ENCODE measurements at places on chromosomes 2 and 18.

DNA sequence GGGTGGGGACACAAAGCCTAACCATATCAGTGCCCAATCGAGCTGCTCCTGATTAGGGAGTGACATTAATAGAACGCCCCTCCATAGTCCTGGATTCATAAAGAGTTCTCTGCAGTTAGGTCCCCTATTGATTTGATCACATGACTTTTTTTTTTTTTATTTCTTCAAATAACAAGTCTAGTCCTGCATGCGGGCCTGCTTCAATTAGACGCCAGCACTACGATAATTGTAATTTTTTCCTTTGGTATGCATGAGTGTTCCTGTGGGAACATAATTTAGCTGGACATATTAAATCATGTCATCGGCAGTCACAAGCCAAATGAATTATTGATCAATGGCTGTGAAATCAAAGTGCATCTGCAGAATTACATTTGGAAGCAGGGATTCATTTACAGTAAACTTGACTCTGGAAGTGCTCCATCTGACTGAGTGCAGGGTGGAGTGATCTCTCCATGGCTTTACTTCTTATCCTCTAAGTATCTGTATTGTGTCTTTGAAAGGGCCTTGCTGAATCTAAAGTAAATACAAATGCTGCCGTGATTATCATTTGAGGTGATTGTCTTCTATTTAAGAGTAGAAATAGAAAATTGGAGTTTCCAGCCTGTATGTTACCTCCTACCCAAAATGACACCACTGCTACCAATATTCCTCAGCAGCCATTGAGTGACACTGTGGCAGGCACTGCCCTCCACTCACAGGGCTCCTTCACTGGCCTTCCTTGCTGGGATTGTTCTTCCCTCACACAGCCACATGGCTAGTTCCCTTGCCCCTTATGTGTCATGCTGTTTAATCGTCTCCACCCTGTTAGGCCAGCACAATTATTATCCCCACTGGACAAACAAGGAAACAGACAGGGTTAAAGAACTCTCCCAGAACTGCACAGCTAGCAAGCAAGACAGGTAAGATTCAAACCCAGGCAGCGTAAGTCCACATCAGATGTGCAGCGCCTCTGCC, 337.4 kb upstream of the ID2 start:
- no peak for DNase-seq

- no peak for DNase-seq
Observed at GRCh38 chr2:14872779-14873325, 240.3 kb downstream of the LRATD1 start.

DNA sequence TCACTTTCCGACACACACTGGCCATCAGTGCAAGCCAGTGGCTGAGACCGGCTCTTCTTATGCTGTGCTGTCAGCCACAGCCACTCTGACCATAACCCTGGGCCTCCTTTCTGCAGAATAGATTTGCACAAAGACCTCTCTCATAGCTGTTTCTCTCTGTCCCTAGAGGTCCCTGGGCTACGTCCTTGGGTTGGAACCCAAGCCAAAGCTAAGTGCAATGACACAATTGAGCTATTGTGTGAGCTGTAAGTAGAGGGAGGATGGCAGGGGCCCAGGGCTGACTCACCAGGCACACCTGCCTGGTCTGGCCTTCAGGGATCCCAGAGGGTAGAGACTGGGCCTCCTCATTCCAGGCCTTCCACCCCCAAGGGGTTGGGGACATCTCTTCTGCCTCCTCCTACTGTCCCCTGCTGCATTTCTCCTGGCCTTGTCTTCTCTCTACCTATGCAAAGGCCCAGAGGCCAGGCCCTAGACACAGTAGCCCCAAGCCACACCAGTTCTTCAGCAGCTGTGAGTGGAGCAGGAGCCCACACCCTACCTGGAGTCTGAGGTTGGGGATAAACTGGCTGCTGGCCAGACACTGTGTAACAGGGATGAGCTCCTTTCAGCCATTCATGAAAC, 174.6 kb downstream of the NCK2 start:
- peak; percentile 58 for DNase-seq

DNA sequence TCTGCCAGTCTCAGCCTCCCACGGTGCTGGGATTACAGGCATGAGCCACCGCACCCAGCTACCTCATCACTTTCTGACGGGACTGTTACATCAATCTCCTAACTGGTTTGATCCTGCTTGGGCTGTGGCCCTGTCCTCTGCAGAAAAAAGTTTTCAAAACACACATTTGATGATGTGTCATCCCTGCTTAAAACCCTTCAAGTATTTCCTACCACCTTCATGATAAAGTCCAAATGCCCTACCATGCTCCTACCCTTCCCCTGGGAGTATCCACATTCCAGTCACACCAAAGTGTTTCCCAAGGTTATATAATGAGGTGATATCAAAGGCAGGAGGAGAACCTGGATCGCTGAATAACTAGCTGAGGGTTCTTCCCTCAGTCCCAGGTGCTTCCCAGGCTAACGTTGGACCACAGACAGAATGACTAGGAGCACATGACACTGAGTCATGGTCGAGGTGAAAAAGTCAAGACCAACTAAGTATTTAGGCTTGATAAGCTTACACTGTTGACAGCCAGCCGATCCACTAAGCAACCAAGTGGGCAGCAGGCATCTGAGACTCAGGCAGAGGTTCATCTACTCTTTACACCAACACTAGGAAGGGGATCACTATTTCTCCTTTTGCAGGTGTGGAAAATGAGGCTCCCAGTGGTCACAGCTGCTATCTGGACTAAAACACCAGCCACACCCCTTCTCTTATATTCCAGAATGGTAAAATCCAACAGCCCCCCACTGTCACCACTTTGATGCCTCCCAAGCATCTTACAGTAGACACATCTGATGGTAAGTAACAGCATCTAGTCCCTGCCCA, 31.8 kb downstream of the CYRIA start:
- no peak for DNase-seq

DNA sequence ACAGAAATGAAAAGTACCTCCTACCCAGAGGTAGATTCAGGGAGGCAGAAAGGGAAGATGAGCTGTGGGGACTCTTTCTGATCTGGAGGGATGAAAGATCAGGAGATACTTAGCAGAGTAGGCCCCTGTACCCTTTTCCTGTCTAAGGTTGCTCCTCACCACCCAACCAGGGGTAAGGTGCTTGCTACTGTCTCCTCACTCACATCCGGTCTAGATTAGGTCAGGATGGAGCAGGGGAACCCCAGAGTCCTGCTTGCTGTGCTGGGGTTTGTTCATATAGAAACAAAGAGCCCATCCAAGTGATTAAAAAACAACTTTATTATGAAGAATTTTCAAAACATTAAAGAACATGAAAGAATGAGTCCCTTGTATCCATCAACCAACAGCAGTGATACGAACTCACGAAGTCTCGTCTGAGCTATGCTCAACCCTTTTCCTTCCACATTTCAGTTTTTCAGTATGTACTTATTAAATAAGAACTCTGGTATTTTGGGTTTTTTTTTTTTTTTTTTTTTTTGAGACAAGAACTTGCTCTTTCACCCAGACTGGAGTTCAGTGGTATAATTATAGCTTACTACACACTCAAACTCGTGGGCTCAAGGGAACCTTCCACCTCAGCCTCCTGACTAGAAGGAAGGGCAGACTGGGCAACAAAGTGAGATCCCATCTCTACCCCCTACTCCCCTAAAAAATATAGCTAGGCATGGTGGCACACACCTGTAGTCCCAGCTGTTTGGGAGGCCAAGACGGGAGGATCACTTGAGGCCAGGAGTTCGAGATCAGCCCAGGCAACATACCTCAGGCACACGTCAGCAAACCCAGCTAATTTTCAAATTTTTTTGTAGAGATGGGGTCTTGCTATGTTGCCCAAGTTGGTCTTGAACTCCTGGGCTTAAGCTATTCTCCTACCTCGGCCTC, 28.5 kb upstream of the MCFD2 start:
- DNase-seq: no peak

DNA sequence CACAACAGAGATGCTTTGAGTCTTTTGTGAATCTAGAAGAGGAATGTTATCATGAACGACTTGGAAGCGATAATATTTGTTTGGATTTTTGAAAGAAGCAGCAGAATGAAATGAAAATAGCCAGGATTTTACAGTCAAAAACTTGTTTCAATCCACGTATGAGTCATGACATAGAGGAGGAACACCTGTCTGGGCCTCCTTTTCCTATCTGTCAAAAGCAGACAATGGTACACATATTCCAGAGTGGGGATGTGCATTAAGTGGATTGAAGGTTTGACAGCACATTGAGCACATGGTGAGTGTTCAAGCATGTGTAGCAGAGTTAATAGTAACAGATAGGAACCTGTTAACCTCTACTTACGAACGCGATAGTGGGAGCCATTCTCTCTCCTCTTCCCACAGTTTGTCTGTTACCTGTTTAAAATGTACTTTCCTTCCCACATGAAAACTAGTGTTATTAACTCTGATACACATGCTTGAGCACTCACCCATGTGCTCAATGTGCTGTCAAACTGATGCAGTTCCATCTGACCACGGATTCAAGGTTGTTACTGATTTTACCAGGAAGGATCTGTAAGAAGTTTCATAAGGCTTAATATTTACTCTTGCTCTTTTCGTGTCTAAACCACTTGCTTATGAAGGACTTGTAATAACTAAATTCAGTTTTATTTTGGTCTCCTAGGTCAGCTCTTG, 863.4 kb upstream of the SOX11 start:
- DNase-seq: no peak

- no peak for DNase-seq
Observed at GRCh38 chr2:44351676-44352075, 9.6 kb downstream of the PREPL start.

DNA sequence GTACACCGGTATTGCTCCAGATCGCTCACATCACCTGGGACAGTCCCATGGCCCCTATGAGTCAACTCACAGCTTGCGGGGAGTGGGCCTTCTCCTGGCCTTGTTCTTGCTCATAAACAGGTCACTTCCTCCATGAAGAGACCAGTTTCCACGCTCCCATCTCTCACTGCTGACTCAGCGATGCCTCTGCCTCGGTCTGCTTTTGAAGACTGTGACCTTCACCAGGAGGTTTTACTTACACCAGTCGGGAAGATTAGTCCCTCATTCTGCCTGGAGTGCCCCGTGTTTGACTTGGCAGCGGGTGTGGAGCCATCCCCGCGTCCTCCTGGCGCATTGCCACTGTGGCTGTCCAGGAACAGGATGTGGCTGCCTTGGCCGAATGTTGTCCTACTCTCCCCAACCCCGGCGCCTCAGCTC, 159.8 kb downstream of the RHBDD1 start:
- DNase-seq: no peak

DNA sequence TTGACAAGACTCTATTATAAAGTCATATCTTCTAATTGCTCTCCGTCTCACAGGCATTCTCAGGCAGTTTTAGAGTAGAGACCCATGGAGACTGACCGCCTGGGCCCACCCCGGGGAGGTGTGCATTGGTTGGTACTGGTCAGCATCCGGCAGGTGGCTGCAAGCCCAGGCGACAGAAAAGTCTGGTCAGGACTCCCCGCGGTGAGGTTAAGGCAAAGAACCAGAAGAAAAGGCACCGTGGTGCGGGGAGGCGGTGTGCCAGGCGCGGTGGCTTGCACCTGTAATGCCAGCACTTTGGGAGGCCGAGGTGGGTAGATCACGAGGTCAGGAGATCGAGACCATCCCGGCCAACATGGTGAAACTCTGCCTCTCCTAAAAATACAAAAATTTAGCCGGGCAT, 32.5 kb downstream of the AMER3 start:
- DNase-seq: no peak

- no peak for DNase-seq
Observed at GRCh38 chr18:47413327-47413726, 161.9 kb upstream of the SKOR2 start.

- DNase-seq: no peak
Observed at GRCh38 chr2:68767996-68768395, 33.4 kb downstream of the ARHGAP25 start.

GRCh38 chr2:165067643-165068486, 112.5 kb upstream of the SLC38A11 start:
- peak; percentile 80 for DNase-seq

DNA sequence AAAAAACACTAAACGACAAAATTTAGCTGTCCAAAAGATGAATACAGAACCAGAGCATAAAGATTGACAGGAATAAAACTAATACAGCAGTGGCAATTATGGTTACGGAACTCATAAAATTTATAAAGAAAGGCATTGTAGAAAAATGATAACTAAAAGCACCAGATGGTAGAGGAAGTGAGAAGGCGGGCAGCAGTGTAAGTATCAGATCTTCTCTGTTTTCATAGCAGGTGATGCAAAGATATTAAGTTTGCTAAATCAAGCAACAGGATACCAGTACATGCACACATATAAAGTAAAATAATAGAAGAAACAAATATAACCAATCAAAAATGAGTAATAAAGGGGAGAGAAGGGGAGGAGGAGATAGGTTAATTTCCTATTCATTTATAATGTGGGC, 103.9 kb upstream of the MEX3C start:
- no peak for DNase-seq

DNA sequence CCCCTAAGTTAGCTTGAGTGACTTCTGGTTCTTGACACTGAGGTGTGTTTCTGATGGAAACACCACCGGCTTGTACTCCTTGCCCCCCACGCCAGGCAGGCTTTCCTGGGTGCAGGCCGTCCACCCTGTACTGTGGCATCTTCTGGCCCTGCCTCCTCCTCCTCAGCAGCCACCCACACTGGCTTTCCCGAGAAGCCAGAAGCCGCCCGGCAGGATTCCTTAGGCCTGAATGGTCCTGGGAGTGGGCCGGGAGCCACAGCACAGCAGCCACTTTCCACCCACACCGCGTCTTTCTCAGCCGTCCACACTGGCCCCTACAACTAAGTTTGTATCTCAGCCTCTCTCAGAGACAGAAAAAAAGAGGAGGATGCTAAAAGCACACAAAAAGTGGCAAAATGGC, 2.1 kb upstream of the HSBP1L1 start:
- no peak for DNase-seq

DNA sequence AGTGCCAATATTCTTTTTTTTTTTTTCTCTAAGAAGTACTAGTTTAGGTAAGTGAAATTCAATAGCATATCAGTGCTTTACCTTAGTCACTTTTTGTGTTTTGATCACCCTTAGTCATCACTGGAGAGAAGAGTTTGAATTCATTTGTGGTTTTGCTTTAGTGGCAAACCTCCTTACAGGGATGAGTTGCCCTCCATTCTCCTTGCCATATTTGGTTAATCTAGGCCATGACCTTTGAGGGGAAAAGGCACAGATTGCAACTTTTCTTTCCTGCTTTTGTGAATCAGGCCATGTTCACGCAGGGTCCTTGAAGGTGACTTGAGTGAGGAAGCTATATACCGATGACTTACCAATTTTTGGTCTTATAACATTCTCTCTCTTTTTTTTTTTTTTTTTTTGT, 34.4 kb downstream of the PLEKHA3 start:
- DNase-seq: no peak

DNA sequence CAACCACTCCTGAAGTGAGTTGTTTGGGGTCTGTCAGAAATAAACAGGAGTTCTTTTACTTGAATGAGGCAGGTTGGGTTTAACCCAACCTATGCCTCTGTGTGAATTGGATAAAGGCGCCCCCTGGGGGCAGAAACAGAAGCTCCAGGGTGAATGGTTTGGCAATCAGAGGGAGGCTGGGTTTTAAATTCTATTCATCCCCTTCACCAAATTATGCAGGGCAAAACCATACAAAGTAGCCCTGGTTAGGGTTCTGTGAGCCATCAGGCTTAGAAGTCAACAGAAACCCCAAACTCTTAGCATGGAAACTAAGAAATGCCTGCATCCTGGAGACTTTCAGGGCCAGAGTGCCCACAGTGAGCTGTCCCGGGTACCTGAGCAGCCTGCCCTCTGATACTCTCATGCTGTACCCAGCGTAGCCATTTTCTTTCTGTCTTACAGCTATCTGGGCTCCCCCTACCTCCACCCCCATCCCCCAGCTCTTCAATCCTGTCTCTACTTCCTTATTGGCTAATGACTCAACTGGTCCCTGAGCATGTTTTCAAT, 241.5 kb downstream of the ICOS start:
- DNase-seq: no peak

- DNase-seq: no peak
Observed at GRCh38 chr18:23757437-23757733, 68.1 kb downstream of the LAMA3 start.

All from NCI-H774 (cell line).